Osteoblast (primary cell): ENCODE measurements at places on chromosomes 16 and 17. TPM values are rescaled to one million over a fixed set of nuclear protein-coding genes. Genes with fewer than 3 reads are reported as not detected.

The LCMT1 gene
- 35.5 and 39.5 TPM in 2 replicates for total RNA-seq

The CTRB1 gene
- not detected in 2 replicates for total RNA-seq

The CDR2 gene
- 49.5 and 52.5 TPM in 2 replicates for total RNA-seq

The ANKRD40CL gene
- total RNA-seq: 0.36 TPM in 1 of 2 replicates, not detected in the other

The P2RX1 gene
- under 0.01 TPM in 1 of 2 replicates, not detected in the other for total RNA-seq

The BICDL2 gene
- 0.29 TPM in 1 of 2 replicates, not detected in the other for total RNA-seq

The KREMEN2 gene
- total RNA-seq: not detected in 2 replicates

The SDR42E2 gene
- not detected in 2 replicates for total RNA-seq

The ADGRG1 gene
- 0.29 and 0.72 TPM in 2 replicates for total RNA-seq

The IRX3 gene
- 68.4 and 71.7 TPM in 2 replicates for total RNA-seq

The SPNS3 gene
- not detected in 2 replicates for total RNA-seq

The METRNL gene
- total RNA-seq: 137 and 140 TPM in 2 replicates

The CIBAR2 gene
- total RNA-seq: under 0.01 TPM in 1 of 2 replicates, not detected in the other

The GNG13 gene
- not detected in 2 replicates for total RNA-seq

The RASD1 gene
- 13.8 and 14.7 TPM in 2 replicates for total RNA-seq

The RAB26 gene
- total RNA-seq: 0.36 and 0.59 TPM in 2 replicates

The SULT1A1 gene
- total RNA-seq: 1.8 and 2.9 TPM in 2 replicates

The CCL4L2 gene
- not detected in 2 replicates for total RNA-seq

The HOXB13 gene
- total RNA-seq: not detected in 2 replicates

The CDH15 gene
- 1.5 and 2.2 TPM in 2 replicates for total RNA-seq

The GLG1 gene
- total RNA-seq: 191 and 215 TPM in 2 replicates

The MEOX1 gene
- total RNA-seq: under 0.01 TPM in 1 of 2 replicates, not detected in the other

The GJC1 gene
- 10.3 and 10.5 TPM in 2 replicates for total RNA-seq

The SHISA9 gene
- total RNA-seq: under 0.01 TPM in 2 replicates

The CD300LF gene
- not detected in 2 replicates for total RNA-seq
